ENCODE measurements at places on chromosomes 1 and 21. TPM values are rescaled to one million over a fixed set of nuclear protein-coding genes. Genes with fewer than 3 reads are reported as not detected.

Gene RAVER2
- 28.3 TPM for total RNA-seq

Gene SYCP1
- total RNA-seq, result not detected

Gene SELP
- total RNA-seq, result 7.2 TPM

Gene ALG14
- 1.0 TPM for total RNA-seq

Gene SLAMF9
- total RNA-seq, result not detected

All from tongue (tissue), 3 donors.